Fibroblast of skin of back (primary cell): ENCODE measurements at places on chromosomes 5 and 9.

- DNase-seq, result no peak
Measured at GRCh38 chr9:114205171-114206015, 50.1 kb downstream of the COL27A1 start.

DNA sequence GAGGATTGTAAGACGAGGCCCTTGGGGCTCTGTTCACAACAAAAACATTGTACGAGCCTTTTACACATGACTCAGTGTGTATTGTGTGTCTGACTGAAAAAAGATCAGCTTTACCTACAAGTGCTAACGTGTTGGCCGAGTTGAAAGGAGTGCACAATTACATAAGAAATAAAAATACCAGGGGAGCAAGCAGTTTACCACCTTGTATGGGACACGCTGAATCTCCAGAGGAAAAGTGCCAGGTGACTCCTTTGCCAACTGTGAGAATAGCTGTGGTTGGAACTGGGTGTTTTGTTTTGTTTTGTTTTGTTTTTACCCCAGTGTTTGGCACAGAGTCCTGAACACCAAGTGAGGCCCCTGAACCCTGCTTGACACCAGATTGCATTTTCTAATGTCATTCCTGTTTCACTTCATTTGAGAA lies 32.8 kb upstream of the ZSWIM6 start:
- DNase-seq, result no peak

GRCh38 chr9:6686396-6686795 lies 40.9 kb upstream of the GLDC start:
- DNase-seq, result peak; percentile 15

GRCh38 chr9:107513464-107514100 lies 24.0 kb upstream of the KLF4 start:
- DNase-seq, result peak; percentile 38

GRCh38 chr9:126781186-126782052 lies 23.4 kb upstream of the ZBTB43 start:
- peak; percentile 73 for DNase-seq

GRCh38 chr5:143200781-143201398 lies 202.6 kb downstream of the NR3C1 start:
- peak; percentile 65 for DNase-seq

- no peak for DNase-seq
Measured at GRCh38 chr9:106649664-106650063, 213.3 kb upstream of the ZNF462 start.

- peak; percentile 43 for DNase-seq
Measured at GRCh38 chr5:171913987-171914273, 92.5 kb downstream of the FBXW11 start.

GRCh38 chr9:104869811-104870210 lies 58.1 kb downstream of the ABCA1 start:
- peak; percentile 79 for DNase-seq

GRCh38 chr5:96330530-96331140 lies 102.4 kb downstream of the PCSK1 start:
- DNase-seq, result peak; percentile 48

- no peak for DNase-seq
Measured at GRCh38 chr9:128096616-128097536, 28.8 kb downstream of the SLC25A25 start.

- DNase-seq, result no peak
Measured at GRCh38 chr5:134975078-134975715, 7.5 kb downstream of the CATSPER3 start.

DNA sequence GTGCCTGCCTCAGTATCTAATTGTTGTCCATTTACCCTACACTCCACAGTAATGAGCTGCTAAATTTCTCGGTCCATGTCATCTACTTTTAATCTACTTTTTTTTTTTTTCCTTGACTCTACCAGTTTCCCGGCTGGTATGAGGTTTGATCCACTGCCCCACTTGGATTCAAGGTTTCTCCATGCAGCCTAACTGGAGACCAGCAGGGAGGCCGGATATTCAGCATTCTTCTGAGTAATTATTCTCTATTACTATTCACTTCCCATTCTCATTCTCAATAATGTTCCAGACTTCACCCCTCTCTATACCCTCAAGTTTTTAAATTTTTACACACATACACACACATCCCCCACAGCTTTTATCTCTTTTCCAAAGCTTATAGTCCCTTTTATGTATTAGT lies 51.0 kb upstream of the SUSD1 start:
- no peak for DNase-seq

DNA sequence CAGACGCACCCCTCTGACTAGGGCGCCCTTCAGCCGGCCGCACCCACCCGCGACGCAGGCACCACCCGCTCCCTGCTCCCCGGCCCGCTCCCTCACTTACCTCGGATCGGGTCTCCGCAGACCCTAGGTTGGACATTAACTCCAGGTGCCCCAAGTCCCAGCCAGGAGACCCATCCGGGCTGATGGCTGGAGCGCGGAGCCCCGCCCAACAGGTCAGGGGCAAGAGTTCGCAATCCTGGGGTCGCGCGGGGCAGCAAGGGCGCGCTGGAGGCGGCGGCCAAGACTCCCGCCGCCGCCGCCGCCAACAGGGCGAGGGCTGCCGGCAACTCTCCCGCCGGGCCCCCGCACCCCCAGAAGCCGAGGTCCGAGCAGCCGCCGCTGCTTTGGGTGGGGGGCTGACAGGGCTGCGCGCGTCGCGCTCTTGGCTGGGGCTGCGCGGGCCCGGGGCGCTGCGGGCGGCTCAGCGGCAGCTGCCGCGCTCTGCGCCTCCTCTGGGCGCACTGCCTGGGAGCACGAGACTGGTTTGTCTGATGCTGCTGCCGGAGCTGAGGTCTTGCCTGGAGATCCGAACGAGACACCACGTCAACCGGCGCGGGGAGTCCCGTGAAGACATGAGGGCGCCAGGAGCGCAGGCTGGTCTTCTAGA lies at the start of gene GDNF:
Gene GDNF (minus strand): TSS at position 635 of the 646 bp plus-strand sequence. CDS start 5,245 bp downstream, outside the sequence.
- peak; percentile 70 for DNase-seq

DNA sequence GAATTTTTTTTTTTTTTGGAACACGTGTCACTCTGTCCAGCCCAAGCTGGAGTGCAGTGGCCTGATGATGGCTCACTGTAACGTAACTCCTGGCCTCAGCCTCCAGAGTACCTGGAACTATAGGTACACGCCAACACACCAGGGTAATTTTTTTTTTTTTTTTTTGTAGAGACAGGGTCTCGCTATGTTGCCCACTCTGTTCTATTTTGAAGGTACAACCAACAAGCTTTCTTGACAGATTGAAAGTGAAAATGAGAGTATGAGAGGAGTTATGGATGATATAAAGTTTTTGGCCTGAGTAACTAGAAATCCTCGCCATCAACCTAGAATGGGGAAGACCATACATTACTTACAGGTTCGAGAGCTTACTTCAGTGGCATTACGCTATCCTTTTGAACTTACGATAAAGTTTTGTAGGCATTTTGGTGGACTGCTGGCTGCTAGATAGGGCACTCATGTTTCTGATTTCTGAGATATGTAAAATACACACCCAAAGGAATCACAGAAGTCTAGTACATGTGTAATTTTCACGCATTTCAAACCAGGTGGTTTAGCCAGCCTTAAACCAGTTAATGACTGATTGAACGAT lies 806 bp upstream of the CDC42SE2 start:
- no peak for DNase-seq

DNA sequence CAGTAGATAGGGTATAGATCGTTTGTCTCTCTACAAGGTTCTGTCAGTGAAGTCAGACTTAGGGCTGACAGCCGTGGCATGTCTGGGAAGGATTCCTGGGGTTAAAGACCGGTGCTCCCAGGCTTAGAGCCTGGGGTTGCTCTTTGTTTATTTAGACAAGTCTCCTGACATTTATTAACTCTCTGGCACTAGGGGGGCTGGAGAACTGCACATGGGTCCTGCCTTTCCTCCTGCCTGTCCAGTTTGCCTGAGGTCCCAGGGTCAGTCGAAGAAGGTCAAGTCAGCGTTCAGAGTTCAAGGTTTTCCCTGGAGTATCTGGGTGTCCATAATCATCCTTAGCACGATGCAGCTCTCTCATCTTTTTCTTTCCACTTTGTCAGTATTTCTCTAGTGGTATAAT lies 5.6 kb downstream of the EGFLAM start:
- no peak for DNase-seq

DNA sequence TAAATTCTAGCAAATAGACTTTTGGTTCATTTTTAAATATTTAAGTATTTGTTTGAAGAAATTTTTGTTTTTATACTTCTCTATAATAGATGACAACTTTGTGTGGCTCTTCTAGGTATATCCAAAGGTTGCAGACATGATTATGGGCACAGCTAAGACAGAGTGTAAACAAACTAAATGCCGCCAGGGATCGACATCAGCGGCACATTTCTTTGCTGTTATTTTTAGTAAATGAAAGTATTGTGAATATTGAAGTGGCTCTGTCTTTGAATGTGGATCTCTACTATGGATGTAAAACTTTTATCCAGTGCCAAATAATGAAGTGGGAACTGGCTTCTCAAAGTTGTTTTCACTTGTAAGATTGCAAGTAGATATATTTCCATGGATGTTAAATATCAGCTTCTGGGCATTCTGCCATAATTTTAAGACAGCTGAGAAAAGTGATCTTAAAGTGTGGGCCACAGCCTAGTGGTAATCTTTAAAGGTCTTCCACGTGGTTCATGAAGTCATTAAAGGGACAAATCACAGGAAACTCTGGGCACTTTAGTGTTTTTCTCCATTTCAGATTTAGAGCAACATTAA lies 589.9 kb downstream of the ZNF608 start:
- peak; percentile 28 for DNase-seq

- peak; percentile 68 for DNase-seq
Measured at GRCh38 chr5:132776131-132776937, 705 bp downstream of the SEPTIN8 start.

DNA sequence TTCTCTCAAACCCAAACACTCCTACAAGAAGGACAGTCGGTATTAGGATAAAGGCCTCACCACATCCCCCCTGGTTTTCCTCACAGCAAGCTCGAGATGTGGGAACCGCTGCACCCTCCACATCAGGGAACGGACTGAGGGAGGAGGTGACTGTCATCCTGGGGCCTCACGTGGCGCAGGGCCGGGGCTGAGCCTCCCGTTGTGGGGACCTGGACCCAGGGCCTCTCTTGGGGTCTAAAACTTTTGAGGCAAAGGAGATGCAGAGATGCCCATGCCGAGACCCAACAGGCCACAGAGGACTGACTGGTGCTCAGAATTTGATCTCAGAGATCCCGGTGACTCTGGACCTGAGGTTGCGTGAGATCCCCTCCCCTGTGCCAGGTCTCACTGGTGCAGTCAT lies 72.7 kb downstream of the MRPL36 start:
- DNase-seq, result no peak

- no peak for DNase-seq
Measured at GRCh38 chr5:78653681-78654366, 5.3 kb upstream of the LHFPL2 start.

GRCh38 chr9:13970018-13970417 lies 343.9 kb downstream of the NFIB start:
- no peak for DNase-seq

- DNase-seq, result no peak
Measured at GRCh38 chr5:180324601-180324950, 28.6 kb downstream of the GFPT2 start.

DNA sequence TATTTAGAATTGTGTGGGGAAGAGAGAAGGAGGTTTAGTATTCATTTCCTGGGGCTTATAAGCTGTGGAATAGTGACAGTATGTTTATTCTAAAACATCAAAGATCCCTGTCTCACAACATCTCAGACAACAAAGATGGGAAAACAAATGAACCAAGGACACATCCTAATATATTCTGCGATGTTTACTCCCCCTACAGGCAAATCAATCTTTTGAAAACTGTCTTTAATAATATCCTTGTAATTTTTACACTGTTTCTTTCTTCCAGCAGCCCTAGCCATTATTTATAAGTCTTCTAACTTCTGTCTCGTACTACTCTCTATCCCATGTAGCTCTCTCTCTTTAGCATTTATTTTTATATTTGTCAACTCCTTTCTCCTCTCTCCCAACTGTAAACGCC lies 33.5 kb upstream of the TMEM252 start:
- no peak for DNase-seq

GRCh38 chr5:124259017-124259416 lies 487.4 kb downstream of the ZNF608 start:
- DNase-seq, result no peak

- no peak for DNase-seq
Measured at GRCh38 chr5:65625743-65626142, 916 bp downstream of the SHLD3 start.

DNA sequence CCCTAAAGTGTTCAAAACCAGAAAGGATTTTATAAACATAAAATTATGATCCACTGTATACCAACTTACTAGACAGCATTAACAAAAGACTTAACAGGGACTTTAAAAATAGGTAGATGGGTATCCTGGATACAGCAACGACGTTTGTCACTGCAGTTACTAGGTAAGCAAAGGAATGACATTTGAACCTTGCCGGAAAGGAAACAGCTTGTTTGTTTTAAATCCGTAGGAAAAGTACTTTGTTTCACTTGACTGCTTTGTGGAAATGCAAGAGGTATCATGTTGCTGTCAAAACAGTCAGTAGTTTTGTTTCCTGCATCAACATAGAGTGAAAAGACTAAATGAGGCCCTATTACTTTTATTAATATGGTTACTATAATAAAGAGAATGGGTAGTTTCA lies 122.9 kb downstream of the CDC42SE2 start:
- no peak for DNase-seq

GRCh38 chr5:73272351-73272750 lies 99.4 kb downstream of the TMEM174 start:
- DNase-seq, result no peak

DNA sequence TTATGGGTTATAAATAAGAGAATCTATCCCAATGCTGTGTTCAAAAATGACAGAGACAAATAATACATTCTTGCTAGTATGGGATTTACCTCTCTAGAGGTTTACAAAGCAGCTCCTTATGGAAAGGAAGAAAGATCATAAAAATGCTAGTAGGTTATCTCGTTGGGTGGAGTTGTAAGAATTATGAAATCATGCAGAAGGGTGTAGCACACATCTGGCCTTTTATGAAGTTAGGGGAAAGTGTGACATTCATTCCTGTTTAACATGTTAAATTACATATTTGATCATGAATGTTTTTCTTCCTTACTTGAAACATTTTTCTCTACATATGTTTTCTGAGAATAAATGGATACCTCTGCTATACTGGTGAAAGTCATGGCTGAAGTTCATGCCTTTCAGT lies 414.2 kb downstream of the SH3GL2 start:
- no peak for DNase-seq

- DNase-seq, result no peak
Measured at GRCh38 chr5:8710426-8710930, 835.4 kb downstream of the SEMA5A start.
